ENCODE measurements at places on chromosomes 4 and X. TPM values are rescaled to one million over a fixed set of nuclear protein-coding genes. Genes with fewer than 3 reads are reported as not detected.

Gene ASB11
- not detected for total RNA-seq

Gene MSANTD1
- total RNA-seq, result 2.2 TPM

Gene TSPAN5
- total RNA-seq, result 17.4 TPM

Gene RIPPLY1
- total RNA-seq, result not detected

Gene INPP4B
- 79.8 TPM for total RNA-seq

Gene PAGE2
- total RNA-seq, result not detected

Gene BBS12
- 3.7 TPM for total RNA-seq
